ENCODE measurements at places on chromosomes 1 and 21. TPM values are rescaled to one million over a fixed set of nuclear protein-coding genes. Genes with fewer than 3 reads are reported as not detected.

GRCh38 chr1:71908303-71908702 lies 374.0 kb downstream of the NEGR1 start:
- H3K27ac ChIP-seq, result no peak overlapping the region
- no peak overlapping the region for H3K4me3 ChIP-seq
- peaks cover 2% of the 10 kb centered on the region for H3K4me1 ChIP-seq
- no peaks in the 10 kb centered on the region for H3K27me3 ChIP-seq
- DNase-seq, result peak; percentile 45

DNA sequence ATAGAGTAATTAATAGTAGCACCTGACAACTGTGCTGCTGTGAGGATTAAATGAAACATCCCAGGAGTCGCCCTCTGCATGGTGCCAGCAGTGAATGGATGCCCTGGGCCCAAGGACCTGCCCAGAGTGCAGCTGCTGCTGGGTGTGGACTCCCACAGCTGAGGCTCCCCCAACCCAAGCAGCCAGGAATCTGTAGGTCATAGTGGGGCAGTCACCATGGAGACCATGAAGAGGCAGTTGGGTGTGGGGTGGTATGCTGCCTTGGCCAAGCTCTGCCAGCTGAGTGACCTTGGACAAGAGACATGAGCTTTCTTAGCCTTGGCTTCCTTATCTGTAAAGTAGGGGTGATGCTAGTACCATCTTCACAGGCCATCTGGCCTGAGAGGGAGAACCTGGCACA lies 9.4 kb downstream of the OLIG2 start:
- no peaks in the 10 kb centered on the region for H3K36me3 ChIP-seq
- peaks cover 47% of the 10 kb centered on the region for H3K27me3 ChIP-seq
- no peak for DNase-seq
- peaks cover 4% of the 10 kb centered on the region for H3K4me1 ChIP-seq

GRCh38 chr1:42013881-42014470 lies 95.3 kb upstream of the HIVEP3 start:
- H3K4me1 ChIP-seq, result no peaks in the 10 kb centered on the region
- no peak overlapping the region for H3K27ac ChIP-seq
- no peak for DNase-seq
- no peak overlapping the region for H3K4me3 ChIP-seq
- H3K27me3 ChIP-seq, result no peaks in the 10 kb centered on the region

GRCh38 chr1:116850436-116850835 lies 59.3 kb upstream of the PTGFRN start:
- DNase-seq, result no peak
- H3K4me1 ChIP-seq, result no peaks in the 10 kb centered on the region
- H3K36me3 ChIP-seq, result no peaks in the 10 kb centered on the region
- H3K27ac ChIP-seq, result no peak overlapping the region
- H3K27me3 ChIP-seq, result no peaks in the 10 kb centered on the region

DNA sequence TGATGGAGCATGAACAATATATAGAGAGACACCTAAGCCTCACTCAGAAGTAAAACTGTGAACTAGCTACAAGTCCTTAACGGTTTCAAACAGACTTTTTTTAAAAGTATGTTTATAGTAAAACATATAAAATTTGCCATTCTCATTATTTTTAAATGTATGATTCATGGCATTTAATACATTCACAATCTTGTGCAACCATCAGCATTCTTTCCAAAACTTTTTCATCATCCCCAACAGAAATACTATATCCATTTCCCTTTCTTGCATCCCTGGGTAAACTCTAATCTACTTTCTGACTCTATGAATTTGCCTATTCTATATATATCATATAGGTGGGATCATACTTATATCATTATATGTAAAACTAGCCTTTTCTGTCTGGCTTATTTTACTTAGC lies 25.5 kb downstream of the EVI5 start:
- H3K4me1 ChIP-seq, result peaks cover 14% of the 10 kb centered on the region
- H3K36me3 ChIP-seq, result no peaks in the 10 kb centered on the region
- no peaks in the 10 kb centered on the region for H3K27me3 ChIP-seq

DNA sequence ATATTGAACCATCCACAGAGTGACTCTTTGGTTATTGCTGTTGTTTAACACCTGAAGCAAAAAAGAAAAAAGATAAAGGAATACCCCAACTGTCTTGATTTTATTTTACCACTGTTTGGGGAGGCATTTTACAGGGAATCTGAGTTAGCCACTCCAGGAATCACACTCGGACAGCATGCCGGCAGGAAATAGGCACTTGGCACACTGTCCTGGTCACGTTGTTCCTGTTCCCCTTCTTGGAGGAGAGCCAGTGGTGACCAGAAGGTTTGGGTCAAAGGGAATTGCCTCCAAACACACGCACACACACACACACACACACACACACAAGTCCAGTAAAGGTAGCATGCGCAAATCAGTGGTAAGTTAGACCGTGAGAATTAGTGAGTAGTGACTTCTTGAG lies 13.8 kb downstream of the RGS4 start:
- no peaks in the 10 kb centered on the region for H3K27me3 ChIP-seq
- H3K4me3 ChIP-seq, result no peak overlapping the region
- H3K27ac ChIP-seq, result no peak overlapping the region
- no peak for DNase-seq
- H3K4me1 ChIP-seq, result peaks cover 3% of the 10 kb centered on the region

DNA sequence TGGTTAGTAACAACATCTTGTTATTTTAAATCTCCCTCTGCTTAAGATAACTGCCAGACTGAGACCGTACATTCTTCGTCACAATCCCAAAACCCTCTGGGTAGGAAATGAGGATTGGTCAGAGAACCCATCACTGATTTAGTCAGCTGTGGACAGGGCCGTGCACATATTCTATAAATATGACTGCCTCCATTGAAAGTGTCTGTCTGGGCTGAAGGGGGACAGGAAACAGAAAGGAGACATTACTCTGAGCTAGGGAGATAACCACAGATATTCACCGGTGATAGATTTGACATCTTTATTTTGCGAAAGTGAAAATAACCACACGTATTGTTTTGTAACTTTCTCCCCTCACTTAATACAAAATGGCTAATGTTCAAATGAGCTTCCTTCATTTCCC lies 36.9 kb upstream of the ST6GALNAC5 start:
- H3K27ac ChIP-seq, result no peak overlapping the region
- H3K4me3 ChIP-seq, result no peak overlapping the region
- H3K27me3 ChIP-seq, result no peaks in the 10 kb centered on the region
- H3K4me1 ChIP-seq, result no peaks in the 10 kb centered on the region

DNA sequence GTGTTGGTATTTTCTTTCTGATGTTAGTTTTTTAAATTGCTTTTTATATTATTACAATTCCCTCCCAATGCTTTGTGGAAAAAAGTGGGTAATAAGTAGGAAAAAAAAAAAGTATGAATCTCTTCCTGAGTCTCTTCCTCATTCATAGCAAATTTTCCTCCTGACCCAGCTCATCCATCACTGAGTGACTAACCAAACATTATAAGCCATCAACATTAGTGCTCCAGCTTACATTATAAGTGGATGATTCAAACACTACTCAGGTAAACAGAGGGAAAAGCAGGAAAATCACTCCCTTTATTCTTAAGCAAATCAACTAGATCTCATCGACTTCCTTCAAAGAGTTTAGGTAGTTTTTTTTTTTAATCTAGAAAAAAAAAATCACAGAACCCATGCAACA lies 15.4 kb upstream of the SAMD13 start:
- H3K27ac ChIP-seq, result no peak overlapping the region
- peak; percentile 94 for DNase-seq
- no peak overlapping the region for H3K4me3 ChIP-seq
- H3K27me3 ChIP-seq, result no peaks in the 10 kb centered on the region
- peaks cover 3% of the 10 kb centered on the region for H3K4me1 ChIP-seq

- DNase-seq, result peak; percentile 73
- H3K4me1 ChIP-seq, result peaks cover 12% of the 10 kb centered on the region
- no peak overlapping the region for H3K4me3 ChIP-seq
- no peaks in the 10 kb centered on the region for H3K27me3 ChIP-seq
Measured at GRCh38 chr1:8031176-8031785, 5.2 kb upstream of the ERRFI1 start.

DNA sequence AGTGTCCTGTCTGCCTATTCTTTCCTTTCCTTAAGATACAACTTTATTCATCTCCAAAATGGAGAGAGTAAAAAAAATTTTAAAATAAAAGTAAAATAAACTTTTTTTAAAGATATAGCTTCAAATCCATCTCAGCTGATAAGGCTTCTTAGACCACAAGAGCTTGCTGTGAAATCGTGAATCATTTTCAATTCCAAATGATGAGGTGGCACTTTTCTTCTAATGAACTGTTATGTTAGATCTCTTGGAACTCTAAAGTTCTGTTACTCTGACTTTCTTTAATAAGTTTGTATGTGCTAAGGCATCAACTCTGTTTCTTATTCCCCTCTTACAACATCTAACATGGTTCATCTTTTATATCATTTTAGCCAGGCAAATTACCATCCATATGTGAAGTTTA lies 4.5 kb downstream of the SH3GLB1 start:
- no peaks in the 10 kb centered on the region for H3K27me3 ChIP-seq
- peaks cover 2% of the 10 kb centered on the region for H3K4me1 ChIP-seq
- H3K36me3 ChIP-seq, result peaks cover 1% of the 10 kb centered on the region

GRCh38 chr1:156876281-156876680 lies 15.6 kb downstream of the NTRK1 start:
- H3K4me3 ChIP-seq, result no peak overlapping the region
- no peak overlapping the region for H3K27ac ChIP-seq
- H3K36me3 ChIP-seq, result no peaks in the 10 kb centered on the region
- H3K4me1 ChIP-seq, result no peaks in the 10 kb centered on the region
- DNase-seq, result no peak

GRCh38 chr1:28950449-28950848 lies 36.1 kb downstream of the EPB41 start:
- no peaks in the 10 kb centered on the region for H3K36me3 ChIP-seq
- DNase-seq, result no peak
- no peaks in the 10 kb centered on the region for H3K4me1 ChIP-seq
- H3K4me3 ChIP-seq, result no peak overlapping the region
- H3K27ac ChIP-seq, result no peak overlapping the region

DNA sequence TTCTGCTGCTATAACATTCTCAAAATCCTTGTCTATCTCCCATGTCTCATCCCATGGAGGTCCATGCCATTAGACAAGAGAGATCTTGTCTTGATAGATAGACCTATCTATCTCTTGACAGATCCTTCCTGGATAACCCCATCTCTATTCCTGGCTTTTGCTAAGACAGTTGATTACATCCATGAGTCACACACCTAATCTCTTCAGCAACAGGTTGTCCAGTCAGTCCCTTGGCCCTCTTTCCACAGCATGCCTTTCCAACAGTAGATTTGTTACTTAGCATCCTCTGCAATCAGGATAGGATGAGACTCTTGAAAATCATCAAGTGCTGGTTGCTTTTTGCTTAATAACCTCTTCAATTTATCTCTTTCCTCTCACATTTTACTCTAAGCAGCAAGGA lies 46.6 kb downstream of the TRMT1L start:
- H3K36me3 ChIP-seq, result no peaks in the 10 kb centered on the region
- no peak overlapping the region for H3K27ac ChIP-seq
- no peaks in the 10 kb centered on the region for H3K27me3 ChIP-seq

DNA sequence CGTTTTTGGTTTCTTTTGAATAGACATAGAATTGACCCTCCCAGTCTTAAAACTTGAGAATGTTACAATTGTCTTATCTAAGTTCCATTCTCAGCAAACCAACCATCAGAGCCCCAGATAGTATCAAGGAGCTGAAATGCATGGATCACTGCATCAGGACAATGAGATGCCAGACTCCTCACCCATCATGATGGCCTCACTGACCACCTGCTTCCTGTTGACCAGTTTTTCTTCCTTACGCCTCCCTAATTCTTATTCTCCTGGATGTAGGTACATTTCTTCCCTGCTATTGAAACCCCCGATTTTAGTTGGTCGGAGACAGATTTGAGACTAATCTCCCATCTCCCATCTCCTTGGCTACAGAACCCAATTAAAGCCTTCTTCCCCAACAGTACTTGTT lies 17.7 kb downstream of the MATN1 start:
- no peak for DNase-seq
- peaks cover 3% of the 10 kb centered on the region for H3K4me1 ChIP-seq
- H3K36me3 ChIP-seq, result no peaks in the 10 kb centered on the region
- no peak overlapping the region for H3K4me3 ChIP-seq

DNA sequence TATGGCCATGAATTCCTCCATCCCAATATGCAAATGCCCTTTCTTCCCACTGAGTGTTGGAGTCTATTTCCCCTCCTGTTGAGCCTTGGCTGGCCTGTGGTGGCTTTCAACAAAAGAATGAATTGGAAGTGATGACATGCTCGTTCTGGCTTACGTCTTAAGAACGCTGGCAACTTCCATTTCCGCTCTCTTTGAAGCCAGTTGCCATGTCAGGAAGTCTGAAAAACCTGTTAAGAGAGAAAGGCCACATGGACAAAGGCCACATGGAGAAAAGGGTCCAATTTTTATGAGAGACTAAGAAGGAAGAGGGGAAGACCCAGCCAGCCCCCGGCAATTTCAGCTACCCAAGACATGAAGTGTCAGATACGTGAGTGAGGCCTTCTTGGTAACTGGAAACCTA lies 45.6 kb upstream of the GADD45A start:
- H3K4me3 ChIP-seq, result no peak overlapping the region
- DNase-seq, result no peak
- no peaks in the 10 kb centered on the region for H3K27me3 ChIP-seq
- H3K36me3 ChIP-seq, result no peaks in the 10 kb centered on the region

GRCh38 chr1:111275780-111276433 lies 14.7 kb upstream of the CHIA start:
- H3K36me3 ChIP-seq, result no peaks in the 10 kb centered on the region
- H3K4me3 ChIP-seq, result no peak overlapping the region
- no peaks in the 10 kb centered on the region for H3K4me1 ChIP-seq
- H3K27me3 ChIP-seq, result peaks cover 11% of the 10 kb centered on the region
- DNase-seq, result no peak
- H3K27ac ChIP-seq, result no peak overlapping the region

DNA sequence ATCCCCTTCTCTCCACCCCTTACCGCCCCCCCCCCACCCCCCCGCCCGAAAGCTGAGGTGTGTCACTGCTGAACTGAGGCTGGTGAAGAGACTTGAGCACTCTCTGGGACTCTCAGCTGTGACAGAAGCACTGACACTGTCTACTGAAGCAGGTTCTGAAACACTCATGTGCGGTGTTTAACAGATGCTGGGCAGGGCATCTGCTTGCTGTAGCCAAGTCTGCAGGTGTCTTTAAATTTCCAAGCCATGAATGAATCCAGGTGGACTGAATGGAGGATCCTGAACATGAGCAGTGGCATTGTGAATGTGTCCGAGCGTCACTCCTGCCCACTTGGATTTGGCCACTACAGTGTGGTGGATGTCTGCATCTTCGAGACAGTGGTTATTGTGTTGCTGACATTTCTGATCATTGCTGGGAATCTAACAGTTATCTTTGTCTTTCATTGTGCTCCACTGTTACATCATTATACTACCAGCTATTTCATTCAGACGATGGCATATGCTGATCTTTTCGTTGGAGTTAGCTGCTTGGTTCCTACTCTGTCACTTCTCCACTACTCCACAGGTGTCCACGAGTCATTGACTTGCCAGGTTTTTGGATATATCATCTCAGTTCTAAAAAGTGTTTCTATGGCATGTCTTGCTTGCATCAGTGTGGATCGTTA lies at the start of gene GPR52:
Gene GPR52, plus strand, starts transcription at position 99 of the 665 bp plus-strand sequence. Its CDS starts 148 bp downstream, at position 247.
- no peak for DNase-seq
- no peaks in the 10 kb centered on the region for H3K27me3 ChIP-seq
- H3K4me3 ChIP-seq, result no peak within 1 kb of the TSS

- H3K27me3 ChIP-seq, result no peaks in the 10 kb centered on the region
- no peak overlapping the region for H3K27ac ChIP-seq
- no peaks in the 10 kb centered on the region for H3K36me3 ChIP-seq
- no peak for DNase-seq
- no peaks in the 10 kb centered on the region for H3K4me1 ChIP-seq
Measured at GRCh38 chr1:182817802-182818201, 21.3 kb upstream of the DHX9 start.

Gene RNU1-1
- total RNA-seq, result under 0.01 TPM

Gene WNT3A
- not detected for total RNA-seq

Gene SMCP
- not detected for total RNA-seq

Gene RAP1GAP
- under 0.01 TPM for total RNA-seq

Gene CBS
- 35.6 TPM for total RNA-seq

Gene CLCA4
- total RNA-seq, result not detected

Gene HCN3
- total RNA-seq, result 0.36 TPM

Gene FAAH
- total RNA-seq, result not detected

Gene MIER1
- 11.5 TPM for total RNA-seq

Gene SRRM1
- total RNA-seq, result 24.2 TPM

Gene ATP1A4
- total RNA-seq, result not detected
